ENCODE measurements at places on chromosomes 6 and 20. TPM values are rescaled to one million over a fixed set of nuclear protein-coding genes. Genes with fewer than 3 reads are reported as not detected.

Gene PTCRA
- not detected for total RNA-seq

- no peak overlapping the region for H3K27ac ChIP-seq
- no peaks in the 10 kb centered on the region for H3K4me1 ChIP-seq
- no peaks in the 10 kb centered on the region for H3K27me3 ChIP-seq
- no peak for DNase-seq
- no peaks in the 10 kb centered on the region for H3K36me3 ChIP-seq
- H3K4me3 ChIP-seq = no peak overlapping the region
Measured at GRCh38 chr6:48318670-48319069, 207.7 kb upstream of the PTCHD4 start.

- no peaks in the 10 kb centered on the region for H3K27me3 ChIP-seq
- no peak overlapping the region for H3K27ac ChIP-seq
- no peaks in the 10 kb centered on the region for H3K36me3 ChIP-seq
- H3K4me1 ChIP-seq = no peaks in the 10 kb centered on the region
Measured at GRCh38 chr20:24754691-24755090, 194.4 kb upstream of the CST7 start.

GRCh38 chr20:18031888-18032509 is 25.7 kb downstream of the OVOL2 start:
- DNase-seq = no peak
- no peak overlapping the region for H3K27ac ChIP-seq
- H3K27me3 ChIP-seq = no peaks in the 10 kb centered on the region
- H3K4me1 ChIP-seq = no peaks in the 10 kb centered on the region
- H3K36me3 ChIP-seq = no peaks in the 10 kb centered on the region

Gene MRPS18A
- total RNA-seq = 33.5 TPM

Gene THBS2
- 260 TPM for total RNA-seq

- no peaks in the 10 kb centered on the region for H3K36me3 ChIP-seq
- H3K27ac ChIP-seq = no peak overlapping the region
- no peak for DNase-seq
- H3K27me3 ChIP-seq = no peaks in the 10 kb centered on the region
- no peak overlapping the region for H3K4me3 ChIP-seq
- no peaks in the 10 kb centered on the region for H3K4me1 ChIP-seq
Measured at GRCh38 chr20:16701296-16701695, 28.5 kb upstream of the SNRPB2 start.

Gene FOXS1
- total RNA-seq = 26.0 TPM

DNA sequence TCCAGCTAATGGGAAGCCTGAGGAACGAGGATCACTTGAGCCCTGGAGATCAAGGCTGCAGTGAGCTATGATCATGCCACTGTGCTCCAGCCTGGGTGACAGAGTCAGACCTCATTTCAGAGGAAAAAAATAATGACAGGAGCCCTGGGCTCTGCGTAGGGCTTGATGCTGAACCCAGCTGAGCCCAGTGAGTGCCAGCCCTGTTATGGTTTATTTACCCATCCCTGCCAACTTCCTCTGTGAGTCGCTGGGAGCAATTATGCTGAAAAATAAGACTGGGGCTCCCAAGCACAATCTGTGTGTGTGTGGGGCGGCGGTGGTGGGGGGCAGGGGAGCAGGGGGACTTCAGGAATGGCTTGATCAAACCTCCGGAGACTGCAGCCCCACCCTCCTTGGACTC is 75.9 kb upstream of the PMEPA1 start:
- H3K27ac ChIP-seq = no peak overlapping the region
- peaks cover 11% of the 10 kb centered on the region for H3K27me3 ChIP-seq
- no peak for DNase-seq
- H3K36me3 ChIP-seq = no peaks in the 10 kb centered on the region
- no peak overlapping the region for H3K4me3 ChIP-seq

Gene LAMP5
- total RNA-seq = 2.3 TPM

Gene TSPO2
- total RNA-seq = not detected

Gene ANKRD66
- total RNA-seq = not detected

DNA sequence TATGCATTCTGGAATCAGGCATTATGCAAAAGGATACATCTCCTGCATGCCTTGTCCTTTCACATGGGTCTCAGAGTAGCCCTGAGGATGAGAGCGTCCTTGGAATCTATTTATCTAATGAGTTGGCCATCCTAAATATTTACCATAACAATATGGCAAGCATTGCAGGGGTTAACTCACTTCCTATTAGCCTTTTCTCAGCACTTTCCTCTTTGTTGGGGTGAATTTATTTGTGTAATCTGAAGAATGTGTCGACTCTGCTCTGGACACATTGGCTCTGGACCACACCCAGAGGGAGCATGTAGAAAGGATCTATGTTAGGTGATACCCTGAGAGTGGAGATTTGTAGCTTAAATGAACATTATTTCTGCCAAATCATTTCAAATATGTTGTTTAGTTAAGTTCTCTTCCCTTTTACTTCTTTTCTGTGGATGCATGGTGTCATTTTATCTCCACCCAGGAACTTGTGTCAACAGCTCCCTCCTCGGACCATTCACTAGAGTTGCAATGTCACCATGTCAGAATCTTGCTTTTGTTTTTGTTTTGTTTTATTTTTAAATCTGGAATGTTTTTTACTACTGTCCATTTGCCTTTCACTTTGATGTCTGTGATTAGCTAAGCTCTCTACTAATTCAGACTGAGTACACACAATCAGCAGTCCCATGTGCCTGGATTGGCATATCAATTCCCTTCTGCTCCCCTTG is 757.0 kb upstream of the MMS22L start:
- no peaks in the 10 kb centered on the region for H3K4me1 ChIP-seq
- H3K36me3 ChIP-seq = no peaks in the 10 kb centered on the region
- DNase-seq = peak; percentile 12

DNA sequence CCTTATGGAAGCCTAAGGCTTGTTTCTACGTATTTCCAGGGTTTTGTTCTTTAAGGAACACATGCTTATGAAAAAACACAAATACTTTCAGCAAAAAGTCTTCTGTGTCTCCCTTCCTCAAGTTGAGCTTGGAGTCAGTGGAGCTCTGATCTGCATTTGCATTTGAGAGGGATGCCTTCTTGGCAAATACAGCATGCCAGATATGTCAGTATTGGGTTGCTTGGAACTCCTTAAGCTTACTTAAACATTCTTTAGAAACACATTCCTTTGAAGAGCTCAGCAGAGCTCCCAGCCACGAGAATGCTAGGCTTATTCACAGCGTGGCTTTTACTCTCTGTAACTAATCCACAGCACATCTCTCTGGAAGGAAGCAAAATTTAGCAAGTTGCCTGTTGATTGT is 68.3 kb downstream of the ANKRD6 start:
- no peaks in the 10 kb centered on the region for H3K36me3 ChIP-seq
- H3K4me3 ChIP-seq = no peak overlapping the region
- DNase-seq = peak; percentile 3
- no peaks in the 10 kb centered on the region for H3K4me1 ChIP-seq

- H3K4me3 ChIP-seq = no peak overlapping the region
- peaks cover 8% of the 10 kb centered on the region for H3K4me1 ChIP-seq
- DNase-seq = peak; percentile 33
- H3K27ac ChIP-seq = no peak overlapping the region
- peaks cover 33% of the 10 kb centered on the region for H3K27me3 ChIP-seq
- no peaks in the 10 kb centered on the region for H3K36me3 ChIP-seq
Measured at GRCh38 chr20:46215913-46216707, 92.2 kb downstream of the CDH22 start.

DNA sequence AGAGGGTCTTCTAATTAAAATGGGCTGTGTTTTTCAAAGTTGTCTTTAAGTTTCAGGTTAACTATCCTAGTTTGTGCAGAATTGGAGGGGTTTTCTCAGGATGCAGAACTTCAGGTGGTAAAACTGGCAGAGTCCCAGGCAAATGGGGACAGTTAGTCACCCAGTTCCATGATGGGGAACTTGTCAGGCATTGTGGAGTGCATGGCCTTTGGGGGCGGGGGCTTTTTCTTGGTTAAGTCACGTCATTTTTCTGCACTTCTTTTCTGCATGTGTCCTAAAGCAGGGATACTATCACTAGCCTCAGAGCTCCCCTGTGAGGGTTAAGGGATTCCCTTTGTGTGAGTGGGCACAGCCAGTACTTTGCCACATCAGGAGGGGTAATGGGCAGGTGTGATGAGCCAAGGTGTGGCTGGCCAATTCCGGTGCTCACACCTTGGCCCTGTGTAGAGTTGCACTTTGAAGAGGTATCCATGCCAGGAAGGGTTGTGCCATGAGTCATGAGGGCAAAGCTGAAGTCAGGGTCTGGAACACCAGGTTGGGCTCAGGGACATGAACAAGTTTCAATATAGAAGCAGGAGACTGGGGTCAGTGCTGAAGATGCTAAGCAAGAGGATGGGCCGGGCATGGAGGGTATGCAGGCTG is 126.0 kb upstream of the RREB1 start:
- H3K27me3 ChIP-seq = no peaks in the 10 kb centered on the region
- H3K27ac ChIP-seq = no peak overlapping the region
- no peak for DNase-seq
- no peak overlapping the region for H3K4me3 ChIP-seq
- no peaks in the 10 kb centered on the region for H3K4me1 ChIP-seq

DNA sequence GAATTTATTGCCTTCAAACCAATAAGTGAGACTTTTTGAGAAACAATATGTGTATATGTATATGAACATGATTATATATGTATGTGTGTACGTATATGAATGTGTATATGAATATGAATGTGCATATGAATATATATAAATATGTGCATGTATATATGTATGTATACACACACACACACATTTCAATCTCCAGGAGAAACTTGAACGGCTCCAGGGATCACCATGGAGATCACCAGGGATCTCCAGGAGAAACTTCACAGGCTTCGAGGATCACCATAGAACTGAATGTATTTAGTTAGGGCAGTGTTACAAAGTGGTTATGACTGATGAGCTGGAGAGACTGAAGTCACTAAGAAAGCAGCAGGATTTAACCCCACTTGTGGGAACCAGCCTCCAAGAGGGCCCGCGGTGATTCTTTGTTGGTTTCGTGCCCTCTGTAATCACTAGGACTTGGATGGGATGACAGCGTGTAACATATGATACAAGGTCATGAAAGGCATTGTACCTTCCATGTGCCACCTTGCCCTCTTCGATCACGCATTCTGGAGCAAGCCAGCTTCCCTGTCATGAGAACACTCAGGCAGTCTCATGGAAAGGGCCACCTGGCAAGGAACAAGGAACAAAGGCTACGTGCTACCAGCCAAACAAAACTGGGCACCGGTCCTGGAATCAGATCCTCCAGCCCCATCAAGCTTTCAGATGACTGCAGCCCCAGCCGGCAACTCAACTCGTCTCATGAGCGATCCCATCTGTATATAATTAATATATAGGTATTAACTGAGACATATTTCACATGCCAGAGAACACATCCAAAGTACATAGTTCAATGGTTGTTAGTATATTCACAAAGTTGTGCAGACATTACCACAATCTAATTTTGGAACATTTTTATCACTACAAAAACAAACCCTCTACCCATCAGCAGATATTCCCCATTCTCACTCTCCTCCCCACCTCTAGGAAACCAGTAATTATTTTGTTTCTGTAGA is 8.6 kb downstream of the FAM50B start:
- H3K4me1 ChIP-seq = no peaks in the 10 kb centered on the region
- no peak overlapping the region for H3K4me3 ChIP-seq
- no peak overlapping the region for H3K27ac ChIP-seq
- no peaks in the 10 kb centered on the region for H3K36me3 ChIP-seq
- no peak for DNase-seq

- H3K36me3 ChIP-seq = no peaks in the 10 kb centered on the region
- no peak overlapping the region for H3K27ac ChIP-seq
- no peaks in the 10 kb centered on the region for H3K4me1 ChIP-seq
- H3K4me3 ChIP-seq = no peak overlapping the region
- no peak for DNase-seq
Measured at GRCh38 chr6:99250476-99250875, 99.0 kb downstream of the FAXC start.

GRCh38 chr6:152271776-152272464 is 365.2 kb downstream of the SYNE1 start:
- H3K4me3 ChIP-seq = no peak overlapping the region
- peaks cover 32% of the 10 kb centered on the region for H3K4me1 ChIP-seq
- peaks cover 18% of the 10 kb centered on the region for H3K36me3 ChIP-seq
- peak overlapping the region; percentile 62 for H3K27ac ChIP-seq

DNA sequence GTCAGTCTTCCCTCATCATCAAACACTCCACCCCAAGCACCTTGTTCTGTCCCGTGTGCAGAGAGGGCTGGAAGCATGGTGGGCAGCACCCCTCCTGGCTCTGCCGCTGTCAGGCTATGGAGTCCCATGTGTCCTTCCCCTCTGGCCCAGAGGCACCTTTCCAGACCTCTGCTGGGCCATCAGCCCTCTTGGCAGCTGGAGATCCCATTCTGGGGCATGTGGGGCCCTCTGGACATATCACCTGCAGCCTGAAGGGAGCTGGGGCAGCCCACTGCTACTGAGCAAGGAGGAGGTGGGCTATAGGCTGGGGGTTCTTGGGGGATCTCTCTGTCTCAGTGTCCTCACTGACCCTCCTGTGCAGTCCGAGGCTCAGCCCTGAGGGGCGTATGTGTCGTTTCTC is 42.2 kb downstream of the SUN5 start:
- H3K27me3 ChIP-seq = no peaks in the 10 kb centered on the region
- no peak for DNase-seq
- H3K4me1 ChIP-seq = no peaks in the 10 kb centered on the region
- H3K27ac ChIP-seq = no peak overlapping the region
- no peak overlapping the region for H3K4me3 ChIP-seq
- no peaks in the 10 kb centered on the region for H3K36me3 ChIP-seq

- no peaks in the 10 kb centered on the region for H3K27me3 ChIP-seq
- no peaks in the 10 kb centered on the region for H3K4me1 ChIP-seq
- no peak overlapping the region for H3K4me3 ChIP-seq
Measured at GRCh38 chr20:24918579-24919566, 30.2 kb upstream of the CST7 start.

Gene CST4
- not detected for total RNA-seq

Gene MMUT
- 10.9 TPM for total RNA-seq

Gene MDFI
- total RNA-seq = 144 TPM

DNA sequence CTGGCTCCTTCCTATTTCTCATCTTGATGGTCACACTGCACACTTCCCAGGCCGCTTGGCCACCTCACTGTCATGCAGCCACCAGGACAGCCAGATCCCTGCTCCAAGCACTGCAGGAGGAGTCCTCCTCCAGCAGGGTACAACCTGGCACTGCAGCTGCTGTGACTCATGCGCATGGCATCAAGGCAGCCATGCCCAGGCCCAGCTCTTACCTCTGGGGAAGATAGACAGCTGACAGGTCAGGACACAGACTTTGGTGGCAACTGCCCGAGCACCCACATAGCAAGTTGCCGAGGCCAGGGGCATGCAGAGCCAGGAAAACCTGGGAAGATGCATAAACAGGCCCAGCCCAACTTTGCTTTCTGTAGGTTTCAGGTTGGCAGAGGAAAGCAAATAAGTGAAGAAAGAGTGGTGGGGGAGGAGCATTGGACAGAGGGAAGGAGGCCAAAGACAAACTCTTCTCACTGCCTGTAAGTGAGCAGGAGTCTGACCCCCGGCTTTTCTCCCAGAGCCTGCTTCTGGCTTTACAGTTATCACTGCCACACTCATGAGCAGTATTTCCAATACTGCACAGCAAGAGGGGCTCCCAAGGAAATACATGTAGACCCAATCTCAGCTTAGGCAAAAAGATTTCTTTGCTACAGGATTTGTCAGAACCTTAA is 38.8 kb downstream of the SLC22A3 start:
- H3K27me3 ChIP-seq = no peaks in the 10 kb centered on the region
- no peak overlapping the region for H3K27ac ChIP-seq
- H3K4me3 ChIP-seq = no peak overlapping the region
- no peak for DNase-seq
